ENCODE measurements at places on chromosomes 11 and 22.

DNA sequence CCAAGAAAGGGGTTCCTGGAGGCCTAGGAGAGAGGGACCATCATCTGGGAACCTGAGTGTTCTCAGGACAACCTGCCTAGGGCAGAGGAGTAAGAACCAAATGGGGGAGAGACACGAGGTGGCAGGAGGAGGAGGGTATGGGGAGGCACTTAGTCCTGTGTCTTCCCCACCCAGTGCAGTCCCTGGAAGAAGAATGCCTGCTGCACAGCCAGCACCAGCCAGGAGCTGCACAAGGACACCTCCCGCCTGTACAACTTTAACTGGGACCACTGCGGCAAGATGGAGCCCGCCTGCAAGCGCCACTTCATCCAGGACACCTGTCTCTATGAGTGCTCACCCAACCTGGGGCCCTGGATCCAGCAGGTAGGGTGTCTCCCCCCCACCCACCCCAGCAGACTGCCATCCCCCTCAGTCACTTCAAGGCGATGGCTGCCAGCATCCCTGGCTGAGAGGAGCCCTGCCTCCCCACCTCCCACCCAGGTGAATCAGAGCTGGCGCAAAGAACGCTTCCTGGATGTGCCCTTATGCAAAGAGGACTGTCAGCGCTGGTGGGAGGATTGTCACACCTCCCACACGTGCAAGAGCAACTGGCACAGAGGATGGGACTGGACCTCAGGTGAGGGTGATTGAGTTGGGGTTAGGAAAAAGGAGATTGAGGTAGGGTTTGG, 3.7 kb upstream of the INPPL1 start:
- no peak for DNase-seq

GRCh38 chr22:46701262-46701661, 36.8 kb downstream of the CERK start:
- DNase-seq: no peak

DNA sequence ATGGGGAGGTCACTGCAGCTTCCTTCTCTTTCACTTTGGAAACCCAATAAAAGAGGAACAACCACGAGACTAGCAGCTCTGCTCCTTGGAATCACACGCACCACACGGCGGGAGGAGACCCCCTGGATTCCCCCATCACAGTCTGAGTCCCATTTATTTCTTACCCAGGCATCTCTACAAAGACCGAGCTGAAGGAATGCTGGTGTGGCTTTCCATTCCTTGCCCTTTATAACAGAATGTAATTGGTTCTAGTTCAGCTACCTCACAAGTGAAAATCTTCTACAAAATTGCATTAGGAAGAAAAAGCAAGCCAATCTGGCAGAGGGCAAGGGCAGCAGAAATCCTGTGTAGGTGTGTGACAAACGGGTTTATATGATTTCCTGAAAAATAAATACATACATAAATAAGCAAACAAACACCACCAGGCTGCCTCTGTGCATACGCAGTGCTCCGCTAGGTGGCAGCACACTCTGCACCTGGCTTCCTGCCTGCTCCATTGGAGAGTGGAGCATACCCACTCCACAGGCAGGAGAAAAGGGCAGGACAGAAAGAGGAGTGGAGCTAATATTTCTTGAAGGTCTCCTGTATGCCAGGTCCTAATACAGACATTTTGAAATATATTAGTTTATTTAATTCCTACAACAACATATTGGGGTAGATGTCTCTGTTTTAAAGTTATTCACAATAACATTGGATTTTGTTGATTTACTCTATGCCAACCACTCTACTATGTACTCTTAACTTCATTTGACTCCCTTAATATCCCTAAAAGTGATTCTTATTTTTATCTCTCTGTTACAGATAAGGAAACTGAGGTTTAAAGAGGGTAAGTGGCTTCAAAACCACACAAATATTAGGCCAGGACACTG, 673.1 kb downstream of the KCNA4 start:
- DNase-seq: no peak

- no peak for DNase-seq
Observed at GRCh38 chr11:61173456-61173855, 12.2 kb upstream of the VPS37C start.

- DNase-seq: no peak
Observed at GRCh38 chr11:22583963-22584492, 41.6 kb downstream of the FANCF start.

GRCh38 chr22:28229566-28230485, 310.8 kb upstream of the PITPNB start:
- no peak for DNase-seq

DNA sequence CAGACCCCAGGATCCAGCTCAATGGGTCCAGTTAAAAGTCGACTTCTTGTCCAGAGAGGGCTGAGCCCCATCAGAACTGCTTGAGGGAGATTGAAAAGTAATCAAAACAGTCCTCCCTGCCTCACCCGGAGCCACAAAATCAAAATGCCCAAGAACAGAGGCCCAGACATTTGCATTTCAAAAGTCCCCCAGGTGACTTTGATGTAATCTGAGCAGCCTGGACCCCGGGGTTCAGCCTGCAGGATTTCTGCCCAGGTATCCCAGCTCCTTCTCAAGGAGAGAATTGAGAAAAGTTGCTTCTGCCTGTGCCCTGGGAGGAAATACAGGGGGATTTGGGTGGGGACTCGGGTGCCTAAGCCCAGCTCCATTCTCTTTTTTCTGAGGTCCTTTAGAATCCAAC, 1385.0 kb downstream of the TBC1D22A start:
- no peak for DNase-seq

GRCh38 chr22:27795053-27795452, 6.5 kb downstream of the MN1 start:
- DNase-seq: no peak

- DNase-seq: no peak
Observed at GRCh38 chr11:35160246-35160824, 21.4 kb downstream of the CD44 start.

DNA sequence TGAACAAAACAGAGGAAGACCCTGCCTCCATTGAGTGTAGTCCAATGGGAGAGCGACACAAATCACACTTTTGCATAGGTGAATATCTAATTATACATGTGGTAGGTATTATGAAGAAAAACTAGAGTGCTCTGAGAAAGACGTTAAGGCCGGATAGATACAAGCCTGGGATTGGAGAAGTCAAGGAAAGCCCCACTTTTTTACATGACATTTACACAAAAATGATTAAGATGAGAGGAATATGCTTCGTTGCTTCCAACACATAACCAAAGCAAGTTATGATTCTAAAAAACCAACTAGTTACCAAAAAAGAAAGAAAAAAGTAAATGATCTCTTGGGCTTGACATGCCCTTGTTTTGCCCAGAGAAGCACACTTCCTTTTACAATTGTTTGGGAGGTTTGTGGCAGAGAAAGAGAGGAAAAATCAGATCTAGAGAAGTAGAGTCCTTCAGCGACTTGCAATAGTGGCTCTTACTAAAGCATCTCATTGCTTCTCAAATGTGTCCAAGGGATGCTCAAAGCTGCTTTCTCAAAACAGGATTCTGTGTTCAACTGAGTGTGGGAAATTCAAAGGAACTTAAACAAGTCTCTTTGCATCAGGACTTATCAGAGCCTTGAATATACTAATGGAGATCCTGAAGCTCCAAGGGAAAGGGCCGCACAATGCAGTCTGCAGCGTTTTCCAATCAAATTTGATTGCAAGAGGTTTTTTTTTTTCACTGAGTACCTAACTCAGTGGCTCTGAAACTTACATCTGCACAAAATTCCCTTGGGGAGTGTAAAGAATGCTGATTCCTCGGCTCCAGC, 38.8 kb downstream of the FLI1 start:
- no peak for DNase-seq

DNA sequence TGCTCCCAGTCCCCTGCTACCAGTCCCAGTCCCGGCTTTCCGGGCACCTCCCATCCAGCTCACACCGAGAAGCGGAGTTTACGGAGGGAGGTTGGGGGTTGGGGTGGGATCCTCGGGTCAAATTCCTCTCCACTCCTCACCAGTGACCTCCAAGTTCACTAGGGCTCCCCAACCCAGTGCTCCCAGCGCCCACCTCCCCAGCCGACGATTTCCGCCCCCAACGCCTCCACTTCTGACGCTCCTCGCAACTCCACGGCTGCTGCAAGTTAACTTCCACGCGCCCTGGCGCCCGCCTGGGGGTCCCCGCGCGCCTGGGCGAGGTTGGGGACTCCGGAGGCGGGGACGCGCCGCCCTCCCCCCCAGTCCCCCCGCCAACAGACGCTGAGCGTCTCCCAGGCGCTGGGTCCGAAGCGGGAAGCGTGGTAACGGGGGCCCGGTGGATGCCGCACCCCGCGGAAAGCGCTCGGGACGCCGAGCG, 526 bp downstream of the TPST2 start:
- no peak for DNase-seq

- no peak for DNase-seq
Observed at GRCh38 chr11:71572811-71573210, 7.4 kb downstream of the KRTAP5-10 start.

GRCh38 chr11:3709977-3710376, 38.8 kb upstream of the CHRNA10 start:
- no peak for DNase-seq

- no peak for DNase-seq
Observed at GRCh38 chr22:23064381-23065068, 5.8 kb upstream of the GNAZ start.

GRCh38 chr11:32430568-32431381, 4.6 kb downstream of the WT1 start:
- DNase-seq: no peak

- DNase-seq: no peak
Observed at GRCh38 chr11:75492181-75492820, 33.4 kb downstream of the GDPD5 start.

DNA sequence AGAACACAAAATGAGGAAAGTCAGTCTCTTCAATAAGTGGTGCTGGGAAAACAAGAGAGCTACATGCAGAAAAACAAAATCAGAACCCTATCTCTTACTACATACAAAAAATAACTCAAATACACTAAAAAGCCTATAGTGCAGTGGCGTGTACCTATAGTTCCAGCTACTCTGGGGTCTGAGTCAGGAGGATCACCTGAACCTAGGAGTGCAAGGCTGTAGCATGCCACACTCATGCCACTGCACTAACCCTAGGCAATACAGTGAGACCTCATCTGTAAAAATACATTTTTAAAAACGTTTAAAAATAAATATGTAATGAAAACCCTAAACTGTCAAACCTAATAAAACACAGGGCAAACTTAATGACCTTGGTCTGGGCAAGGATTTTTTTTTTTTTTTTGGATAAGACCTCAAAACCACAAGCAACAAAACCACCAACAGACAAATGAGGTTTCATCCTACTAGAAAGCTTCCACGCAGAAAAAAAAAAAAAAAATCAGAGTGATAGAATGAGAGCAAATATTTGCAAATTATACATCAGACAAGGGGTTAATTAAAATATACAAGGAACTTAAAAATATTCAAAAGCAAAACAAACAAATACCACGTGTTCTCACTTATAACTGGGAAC, 35.2 kb downstream of the XKR3 start:
- DNase-seq: no peak

DNA sequence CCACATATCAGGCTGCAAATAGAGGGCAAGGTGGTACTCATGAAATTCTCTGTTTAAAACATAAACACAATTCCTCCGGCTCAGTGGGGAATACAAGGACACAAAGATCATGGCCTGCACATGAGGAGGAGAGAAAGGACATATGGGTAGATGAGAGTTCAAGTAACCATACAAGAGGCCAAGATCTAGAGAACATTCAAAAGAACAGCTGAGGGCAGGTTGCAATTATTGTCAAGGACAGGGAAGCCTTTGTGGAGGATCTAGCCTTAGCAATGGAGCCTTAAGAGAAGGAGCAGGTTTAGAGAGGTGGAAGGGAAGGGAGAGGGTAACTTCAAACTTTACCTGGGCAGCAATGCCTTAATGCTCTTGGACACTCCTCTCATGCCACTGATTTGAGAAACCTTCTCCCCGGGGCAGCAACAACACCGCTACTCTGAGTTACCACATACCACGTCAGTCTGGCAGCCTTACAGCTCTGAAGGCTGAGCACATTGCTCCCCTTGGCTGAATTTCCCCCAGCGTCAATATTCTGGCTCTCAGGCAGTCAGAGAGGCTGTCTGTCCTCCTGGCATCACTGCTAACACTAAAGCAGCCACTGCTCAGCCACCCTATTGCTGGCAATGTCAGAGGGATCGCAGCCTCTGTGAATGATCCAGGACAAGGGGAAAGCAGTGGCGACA, 55.5 kb downstream of the CLPB start:
- no peak for DNase-seq

- DNase-seq: no peak
Observed at GRCh38 chr11:64388894-64389293, 29.9 kb downstream of the RPS6KA4 start.

DNA sequence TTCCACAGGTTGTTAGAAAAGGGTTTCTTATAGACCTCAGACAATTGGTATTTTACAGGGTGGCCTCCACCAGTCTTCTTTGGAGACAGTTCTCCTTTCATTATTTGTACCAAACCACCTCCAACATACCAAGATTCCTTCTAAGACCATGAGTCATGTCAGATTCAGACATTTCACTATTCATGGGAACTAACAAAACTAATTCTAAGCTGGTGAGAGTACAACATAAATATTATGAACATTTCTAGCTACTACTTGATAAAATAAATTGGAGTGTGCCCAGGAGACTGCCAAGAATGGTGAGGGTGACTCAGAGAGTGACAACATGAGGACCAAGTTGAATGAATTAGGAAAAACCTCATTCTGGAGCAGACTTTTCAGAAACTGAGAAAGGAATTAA, 494.6 kb upstream of the LRRC4C start:
- DNase-seq: no peak

DNA sequence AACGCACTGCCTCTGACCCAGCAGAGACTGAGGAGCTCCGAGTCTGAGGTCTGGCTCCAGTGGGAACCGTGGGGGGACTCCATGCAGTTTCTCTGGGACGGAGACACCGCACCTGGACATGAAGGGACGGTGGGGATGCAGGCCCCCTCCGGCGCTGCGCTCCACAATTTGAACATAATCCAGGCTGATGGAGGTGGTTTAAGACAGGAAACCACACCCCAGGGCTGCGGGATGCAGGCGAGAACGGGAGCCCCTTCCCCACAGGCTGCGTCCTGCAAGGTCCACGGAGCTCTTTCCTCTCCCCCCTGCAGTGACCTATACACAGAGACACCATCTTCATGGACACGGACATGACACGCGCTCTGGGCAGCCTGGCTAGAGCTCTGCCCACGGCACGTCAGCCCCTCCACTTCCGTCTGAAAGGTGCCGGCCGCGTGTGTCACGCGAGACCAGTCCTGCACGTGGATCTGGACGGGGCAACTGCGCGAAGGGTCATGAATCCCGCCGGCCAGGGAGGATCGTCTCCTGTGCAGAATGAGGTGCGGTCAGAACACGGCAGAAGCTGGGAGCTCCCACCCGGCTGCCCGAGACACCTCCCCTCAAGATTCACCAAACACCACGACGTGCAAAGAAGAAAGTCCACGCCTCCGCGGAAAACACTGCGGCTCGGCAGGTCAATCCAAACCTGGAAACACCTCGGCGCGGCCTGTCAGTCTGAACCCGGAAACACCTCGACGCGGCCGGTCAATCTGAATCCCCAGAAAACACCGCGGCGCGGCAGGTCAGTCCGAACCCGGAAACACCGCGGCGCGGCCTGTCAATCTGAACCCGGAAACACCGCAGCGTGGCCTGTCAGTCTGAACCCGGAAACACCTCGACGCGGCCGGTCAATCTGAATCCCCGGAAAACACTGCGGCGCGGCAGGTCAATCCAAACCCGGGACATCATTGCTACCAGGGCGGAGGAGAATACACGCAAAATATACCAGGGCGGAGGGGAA, 212.4 kb downstream of the BRD1 start:
- DNase-seq: no peak

- no peak for DNase-seq
Observed at GRCh38 chr11:46367244-46367915, 14.1 kb upstream of the MDK start.

All from cortex of kidney (tissue), 1 donor.